Lower leg skin (tissue), 4 donors: ENCODE measurements at places on chromosomes 11 and 22.

GRCh38 chr11:104490182-104490581 lies 326.2 kb upstream of the PDGFD start:
- DNase-seq: no peak

GRCh38 chr11:46431211-46431610 lies 39.6 kb upstream of the CHRM4 start:
- no peak for DNase-seq

- no peak for DNase-seq
These were observed 1330.6 kb downstream of the BRD1 start for GRCh38 chr22:48496987-48497650.

DNA sequence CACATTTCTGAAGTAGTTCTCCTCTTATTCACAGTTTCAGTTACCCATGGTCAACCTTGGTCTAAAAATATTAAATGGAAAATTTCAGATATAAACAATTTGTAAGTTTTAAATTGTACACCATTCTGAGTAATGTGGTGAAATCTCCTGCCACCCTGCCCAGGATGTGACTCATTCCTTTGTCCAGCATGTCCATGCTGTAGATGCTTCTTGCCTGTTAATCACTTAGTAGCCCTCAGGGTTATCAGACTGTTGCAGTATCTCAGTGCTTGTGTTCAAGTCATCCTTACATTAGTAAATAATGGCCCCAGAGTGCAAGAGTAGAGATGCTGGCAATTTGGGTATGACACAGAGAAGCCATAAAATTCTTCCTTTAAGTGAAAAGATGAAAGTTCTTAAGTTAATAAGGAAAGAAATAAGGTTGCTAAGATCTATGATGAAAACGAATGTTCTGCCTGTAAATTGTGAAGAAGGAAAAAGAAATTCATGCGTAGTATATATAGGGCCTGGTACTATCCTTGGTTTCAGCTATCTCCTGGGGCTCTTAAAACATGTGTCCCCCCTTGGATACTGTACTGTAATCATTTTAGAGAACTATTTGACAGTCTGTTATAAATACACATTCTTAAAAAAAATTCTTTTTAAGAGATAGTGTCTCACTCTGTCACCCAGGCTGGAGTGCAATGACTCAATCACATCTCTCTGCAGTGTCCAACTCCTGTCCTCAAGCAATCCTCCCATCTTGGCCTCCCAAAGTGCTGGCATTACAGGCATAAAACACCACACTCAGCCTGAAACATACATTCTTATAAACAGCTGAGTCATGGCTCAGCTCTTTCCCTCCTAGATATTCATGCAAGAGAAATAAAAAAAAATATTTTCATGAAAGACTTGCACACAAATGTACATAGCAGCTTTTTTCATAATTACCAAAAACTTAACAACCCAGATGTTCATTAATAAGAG lies 31.3 kb downstream of the MTNR1B start:
- no peak for DNase-seq

DNA sequence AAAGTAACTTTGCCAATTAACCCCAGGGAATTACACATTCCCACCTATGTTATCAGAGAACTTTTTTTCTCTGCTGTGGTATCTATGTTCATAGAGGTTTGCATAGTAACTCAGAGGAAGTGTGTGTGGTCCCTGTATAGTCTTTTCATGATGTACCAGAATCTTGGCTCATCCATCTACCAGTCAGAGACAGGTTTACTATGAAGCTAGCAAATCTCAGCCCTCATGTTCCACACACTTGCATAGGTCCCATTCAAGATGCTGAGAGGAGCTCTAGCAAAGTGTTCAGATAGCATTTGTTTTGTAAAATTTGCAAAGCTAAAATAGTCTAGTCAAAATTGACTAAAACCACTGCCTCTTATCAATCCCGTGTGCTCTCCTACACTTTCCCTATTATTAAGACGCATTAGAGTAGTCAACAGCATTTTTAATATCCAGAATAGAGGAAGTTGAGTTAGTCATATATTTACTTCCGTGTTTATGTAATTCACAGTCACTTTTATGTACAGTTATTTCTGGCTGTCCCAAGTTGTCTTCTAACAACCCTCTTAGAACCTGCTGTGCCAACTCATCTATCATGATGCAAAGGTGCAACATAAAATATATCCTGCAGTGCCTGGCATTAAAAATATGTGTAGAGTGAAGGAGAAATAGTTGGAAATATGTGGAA lies 184.2 kb downstream of the FAM76B start:
- DNase-seq: no peak

DNA sequence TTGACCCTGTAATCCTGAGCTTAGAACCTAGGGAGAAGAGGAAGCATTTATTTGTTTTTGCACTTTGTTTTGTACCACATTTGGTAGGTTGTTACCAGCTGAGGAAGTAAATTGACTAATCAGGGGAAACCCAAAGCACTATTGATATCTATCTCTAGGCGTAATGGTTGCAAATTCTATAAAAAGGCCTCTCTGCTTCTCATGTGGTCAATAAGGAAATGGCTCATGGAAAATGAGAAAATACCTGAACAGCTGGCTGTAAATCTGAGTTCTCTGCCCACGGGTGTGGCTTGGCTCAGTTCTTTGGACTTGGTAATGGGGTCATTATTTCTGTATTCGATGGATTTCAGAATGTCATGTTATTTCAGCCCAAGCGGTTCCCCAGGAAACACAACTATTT lies 42.4 kb downstream of the BARX2 start:
- DNase-seq: no peak
